ENCODE measurements at places on chromosomes 16 and 17. TPM values are rescaled to one million over a fixed set of nuclear protein-coding genes. Genes with fewer than 3 reads are reported as not detected.

IL4R gene
- polyA plus RNA-seq, result 15.7 TPM

DNA sequence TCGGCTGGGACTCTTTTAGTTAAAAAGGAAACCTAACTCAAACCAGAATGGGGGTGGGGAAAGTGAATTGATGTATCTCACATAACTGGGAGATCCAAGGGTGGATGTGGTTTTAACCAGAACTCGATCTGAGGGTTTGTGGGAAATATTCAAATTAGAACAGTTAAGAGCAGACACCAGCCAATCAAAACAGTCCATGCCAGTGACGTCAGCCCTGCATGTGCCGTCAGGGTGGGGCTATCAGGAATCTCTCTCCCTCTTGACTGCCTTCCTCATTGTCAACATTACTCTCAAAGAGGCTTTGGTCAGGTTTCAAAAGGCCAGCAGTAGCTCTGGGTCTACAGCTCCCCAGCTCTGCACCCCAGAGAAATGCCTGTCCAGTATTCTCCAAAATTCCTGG lies 94.2 kb upstream of the HSBP1 start:
- no peaks in the 10 kb centered on the region for H3K36me3 ChIP-seq
- no peak overlapping the region for H3K4me3 ChIP-seq
- H3K27me3 ChIP-seq, result peaks cover 4% of the 10 kb centered on the region

BCAR1 gene
- polyA plus RNA-seq, result not detected

DNA sequence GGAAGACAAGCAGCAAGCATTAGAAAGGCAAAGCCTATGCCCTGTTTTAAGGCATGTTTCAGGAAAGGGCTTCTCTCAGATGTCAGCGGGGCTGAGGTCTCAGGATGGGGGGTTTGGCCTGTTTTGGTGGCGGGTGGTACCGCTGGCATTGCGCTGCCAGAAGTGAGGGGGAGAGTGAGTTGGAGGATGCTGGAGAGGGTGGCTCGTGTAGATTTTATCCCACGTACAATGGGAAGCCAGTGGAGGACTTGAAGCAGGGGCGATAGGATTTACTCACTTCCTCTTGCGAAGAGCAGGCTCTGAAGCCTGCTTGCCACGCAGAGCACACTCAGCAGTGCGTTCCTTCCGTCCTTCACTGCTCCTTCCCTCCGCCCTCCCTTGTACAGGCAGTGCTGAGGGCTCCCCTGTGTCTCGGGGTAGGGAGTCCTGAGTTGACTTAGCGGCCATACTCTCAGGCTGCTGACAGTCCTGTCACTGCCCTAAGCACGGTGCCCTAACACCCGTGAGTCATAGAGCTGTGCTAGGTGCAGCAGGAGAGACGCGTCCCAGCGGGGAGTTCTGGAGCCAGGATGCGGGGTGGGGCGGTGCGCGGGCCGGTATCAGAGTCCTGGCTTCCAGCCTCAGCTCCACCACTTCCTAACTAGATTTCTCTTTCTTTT lies 113.1 kb downstream of the SNX29 start:
- H3K27ac ChIP-seq, result peak overlapping the region; percentile 75
- peak overlapping the region; percentile 65 for H3K4me3 ChIP-seq
- DNase-seq, result no peak
- H3K36me3 ChIP-seq, result peaks cover 9% of the 10 kb centered on the region
- H3K27me3 ChIP-seq, result no peaks in the 10 kb centered on the region

CTRB1 gene
- polyA plus RNA-seq, result not detected

GRCh38 chr17:80860703-80861417 lies 130.8 kb upstream of the CHMP6 start:
- DNase-seq, result no peak
- H3K27ac ChIP-seq, result no peak overlapping the region
- peaks cover 17% of the 10 kb centered on the region for H3K36me3 ChIP-seq
- peaks cover 11% of the 10 kb centered on the region for H3K4me1 ChIP-seq
- peaks cover 2% of the 10 kb centered on the region for H3K27me3 ChIP-seq

SEPTIN1 gene
- polyA plus RNA-seq, result 161 TPM

PLA2G10 gene
- polyA plus RNA-seq, result not detected

- H3K36me3 ChIP-seq, result no peaks in the 10 kb centered on the region
- no peak for DNase-seq
- H3K27me3 ChIP-seq, result peaks cover 3% of the 10 kb centered on the region
- H3K4me1 ChIP-seq, result no peaks in the 10 kb centered on the region
Observed at GRCh38 chr17:57099165-57099564, 14.1 kb downstream of the AKAP1 start.

DNA sequence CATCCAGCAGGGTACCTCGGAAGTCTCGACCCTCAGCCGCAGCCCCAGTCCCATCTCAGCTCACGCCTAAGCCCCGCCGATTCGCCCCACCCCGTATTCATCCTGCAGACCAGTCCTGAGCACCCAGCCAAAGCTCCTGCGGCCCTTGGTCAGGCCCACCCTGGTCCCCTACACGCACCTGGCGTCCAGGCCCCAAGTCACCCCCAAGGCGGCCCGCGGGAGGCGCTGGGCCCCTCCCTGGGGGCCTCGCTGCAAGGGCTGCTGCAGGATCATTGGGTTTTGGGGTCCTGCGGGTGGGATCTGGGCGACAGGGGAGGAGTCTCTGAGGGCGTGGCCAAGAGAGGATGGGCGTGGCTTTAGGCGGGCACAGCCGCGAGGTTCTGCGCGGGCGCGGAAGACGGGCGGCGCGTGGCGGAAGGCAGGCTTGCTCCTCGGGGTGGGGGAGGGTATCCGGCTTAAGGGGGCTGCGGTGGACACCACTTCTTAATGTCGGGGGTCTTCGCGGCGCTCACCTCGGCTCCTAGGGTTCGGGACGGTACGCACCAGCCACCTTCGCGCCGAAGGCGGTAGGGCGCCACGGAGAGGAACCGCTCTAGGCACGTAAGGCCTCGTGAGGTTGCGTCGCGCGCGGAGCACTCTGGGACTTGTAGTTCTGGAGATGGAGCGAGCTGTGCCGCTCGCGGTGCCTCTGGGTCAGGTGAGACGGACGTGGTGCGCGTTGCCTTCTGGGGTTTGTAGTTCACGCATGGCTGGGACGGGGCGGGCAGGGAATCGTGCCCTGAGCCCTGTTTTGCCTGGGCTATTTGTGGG lies at the start of the genes HCFC1R1 and THOC6:
HCFC1R1 (minus strand) TSS at position 274 of the 810 bp plus-strand sequence; CDS start at position 273, 1 bp downstream.
THOC6 (plus strand) TSS at position 367 of the 810 bp plus-strand sequence; CDS start at position 659, 292 bp downstream.
- peak; percentile 92 for DNase-seq
- peaks cover 4% of the 10 kb centered on the region for H3K36me3 ChIP-seq
- peaks cover 45% of the 10 kb centered on the region for H3K4me1 ChIP-seq
- H3K4me3 ChIP-seq, result peak within 1 kb of the TSS; percentile 93
- H3K27me3 ChIP-seq, result peaks cover 11% of the 10 kb centered on the region
- peak within 1 kb of the TSS; percentile 93 for H3K27ac ChIP-seq

SPHK1 gene
- polyA plus RNA-seq, result 6.5 TPM

GRCh38 chr16:66871840-66872239 lies 8.5 kb upstream of the PDP2 start:
- no peak overlapping the region for H3K27ac ChIP-seq
- H3K36me3 ChIP-seq, result peaks cover 6% of the 10 kb centered on the region
- peaks cover 39% of the 10 kb centered on the region for H3K4me1 ChIP-seq
- no peak for DNase-seq

HOXB5 gene
- not detected for polyA plus RNA-seq

ZNF319 gene
- 10.3 TPM for polyA plus RNA-seq

- peaks cover 37% of the 10 kb centered on the region for H3K4me1 ChIP-seq
- peak overlapping the region; percentile 86 for H3K27ac ChIP-seq
- H3K4me3 ChIP-seq, result peak overlapping the region; percentile 94
- H3K27me3 ChIP-seq, result no peaks in the 10 kb centered on the region
Observed at GRCh38 chr17:4986403-4986802, 1.1 kb downstream of the CAMTA2 start.

DNA sequence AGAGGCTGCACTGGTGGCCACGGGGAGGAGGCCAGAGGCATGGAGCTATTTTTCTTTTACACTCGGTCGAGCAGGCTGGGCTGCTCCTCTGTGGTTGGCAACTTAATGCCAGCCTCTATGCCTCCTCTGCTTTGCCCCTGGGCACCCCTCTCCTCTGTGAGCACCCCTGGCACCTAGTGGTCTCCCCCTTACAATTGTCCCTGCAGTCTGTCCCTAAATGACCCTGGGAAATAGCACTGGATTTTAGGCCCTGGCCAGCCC lies 27.0 kb downstream of the LRRC75A start:
- H3K4me3 ChIP-seq, result no peak overlapping the region
- no peaks in the 10 kb centered on the region for H3K4me1 ChIP-seq
- no peaks in the 10 kb centered on the region for H3K36me3 ChIP-seq

DNA sequence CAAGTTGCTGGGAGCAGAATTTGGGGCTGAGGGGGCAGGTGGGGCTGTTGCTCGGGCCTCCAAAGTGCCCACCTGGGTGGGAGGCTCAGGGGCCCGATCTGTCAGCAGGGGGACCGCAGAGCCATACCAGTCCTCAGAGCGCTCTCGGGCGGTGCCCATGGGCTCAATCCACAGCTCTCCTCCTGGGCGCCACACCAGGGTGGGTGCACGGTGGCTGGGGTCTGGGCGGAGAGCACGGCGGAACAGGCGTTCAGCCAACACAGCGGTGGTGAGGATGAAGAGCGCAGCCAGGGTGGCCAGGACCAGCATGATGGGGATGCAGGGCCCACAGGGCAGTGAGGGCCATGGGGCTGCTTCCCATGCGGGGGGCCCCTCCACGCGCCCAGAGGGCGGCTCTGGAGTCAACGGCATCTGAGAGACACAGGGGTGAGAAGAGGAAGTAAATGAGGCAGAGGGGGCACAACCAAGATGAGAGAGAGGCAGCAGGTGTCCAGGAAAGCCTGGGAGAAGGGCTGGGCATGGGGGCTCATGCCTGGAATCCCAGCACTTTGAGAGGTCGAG lies 1.2 kb downstream of the C16orf54 start:
- peaks cover 32% of the 10 kb centered on the region for H3K27me3 ChIP-seq
- peak overlapping the region; percentile 97 for H3K4me3 ChIP-seq
- H3K36me3 ChIP-seq, result peaks cover 13% of the 10 kb centered on the region
- H3K27ac ChIP-seq, result peak overlapping the region; percentile 100
- peaks cover 68% of the 10 kb centered on the region for H3K4me1 ChIP-seq

GRCh38 chr17:44219108-44219615 lies 313 bp downstream of the UBTF start:
- no peak overlapping the region for H3K4me3 ChIP-seq
- H3K4me1 ChIP-seq, result peaks cover 44% of the 10 kb centered on the region
- peaks cover 25% of the 10 kb centered on the region for H3K27me3 ChIP-seq
- no peak overlapping the region for H3K27ac ChIP-seq
- peak; percentile 79 for DNase-seq

EVPL gene
- polyA plus RNA-seq, result not detected

TENT4B gene
- polyA plus RNA-seq, result 5.7 TPM

NPIPB2 gene
- polyA plus RNA-seq, result 1.9 TPM

DNA sequence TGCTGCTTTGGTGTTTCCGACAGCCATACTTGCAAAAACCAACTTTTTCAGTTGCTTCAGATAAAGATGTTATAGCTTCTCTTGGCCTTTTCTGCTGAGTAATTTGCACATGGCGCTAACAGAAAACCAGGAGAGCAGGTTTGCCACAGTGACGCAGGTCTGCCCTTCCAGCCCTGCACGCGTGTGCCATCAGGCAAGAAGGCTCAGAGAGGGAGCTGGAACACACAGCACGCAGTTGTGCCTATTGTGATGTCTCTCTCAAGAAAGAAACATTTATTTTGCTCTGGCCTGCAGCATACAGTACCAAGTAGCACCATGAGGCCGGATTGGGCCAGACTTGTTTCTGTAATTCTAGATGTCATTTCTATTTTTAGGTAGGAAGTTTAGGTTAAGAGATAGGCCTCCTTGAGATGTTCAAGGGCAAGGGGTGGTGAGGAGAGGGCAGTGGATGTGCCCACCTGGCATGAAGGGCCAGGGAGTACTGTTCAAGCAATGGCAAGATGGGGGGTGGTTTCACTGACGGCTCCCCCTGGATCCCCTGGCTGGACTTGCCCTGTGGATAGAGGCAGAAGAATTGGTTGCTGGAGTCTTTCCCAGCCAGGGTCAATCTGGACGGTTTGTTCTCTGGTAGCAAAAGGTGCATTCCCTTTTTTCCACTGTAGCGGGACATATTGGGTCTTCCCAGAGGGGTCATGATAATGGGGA lies 1.9 kb downstream of the CBX2 start:
- H3K4me3 ChIP-seq, result peak overlapping the region; percentile 88
- H3K36me3 ChIP-seq, result no peaks in the 10 kb centered on the region
- peaks cover 11% of the 10 kb centered on the region for H3K27me3 ChIP-seq

DNA sequence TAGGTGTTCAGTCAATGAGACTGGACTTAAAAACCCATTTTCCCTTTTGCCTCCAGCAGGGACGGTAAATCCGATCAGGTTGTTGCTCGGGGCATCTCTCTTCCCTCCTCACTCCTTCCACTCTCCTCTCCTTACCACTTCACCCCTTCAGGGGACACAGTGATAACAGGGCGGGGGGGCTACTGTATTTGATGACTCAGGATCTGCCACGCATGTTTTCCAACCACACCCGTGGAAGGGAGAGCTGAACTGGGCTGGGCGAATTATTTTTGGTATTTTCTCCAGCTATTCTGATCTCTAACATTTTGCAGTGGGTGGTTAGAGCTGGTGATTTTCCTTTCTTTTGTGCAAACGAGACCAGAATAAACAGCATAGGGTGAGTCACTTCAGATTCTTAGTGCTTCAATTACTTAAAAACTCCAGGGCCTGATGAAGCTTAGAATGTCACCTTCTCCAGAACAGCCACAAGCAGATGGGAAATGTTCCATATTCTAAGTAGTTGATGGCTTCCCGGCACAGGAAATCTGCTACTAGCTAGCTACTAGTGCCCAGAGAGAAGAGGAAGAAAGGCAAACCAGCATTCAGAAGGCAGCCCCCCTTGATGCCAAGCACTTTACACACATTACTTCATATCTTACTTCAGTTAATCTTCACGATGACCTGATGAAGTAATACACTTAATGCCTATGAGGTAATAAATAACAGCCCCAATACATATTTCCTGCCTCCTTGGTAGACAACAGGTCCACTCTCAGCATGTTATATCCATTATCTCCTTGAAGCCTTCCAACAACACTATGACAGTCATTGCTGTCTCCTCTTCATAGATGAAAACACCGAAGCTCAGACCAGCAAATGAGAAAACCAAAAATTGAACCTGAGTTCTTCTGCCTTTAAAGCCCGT lies 74.1 kb downstream of the ASIC2 start:
- DNase-seq, result no peak
- H3K4me3 ChIP-seq, result no peak overlapping the region
- H3K4me1 ChIP-seq, result no peaks in the 10 kb centered on the region
- no peak overlapping the region for H3K27ac ChIP-seq
- no peaks in the 10 kb centered on the region for H3K36me3 ChIP-seq

Data from immature natural killer cell (primary cell).